ENCODE measurements at places on chromosomes 6 and 20.
A peak's percentile ranks its signal among the peaks of the same experiment; 100 is the strongest.

GRCh38 chr20:32019156-32019510 lies 8.9 kb downstream of the CCM2L start:
- no peak for DNase-seq

- DNase-seq, result peak; percentile 79
These were observed 48.7 kb downstream of the TMEM242 start for GRCh38 chr6:157274471-157275226.

- DNase-seq, result no peak
These were observed 40.4 kb downstream of the FAM184A start for GRCh38 chr6:119037941-119038623.

DNA sequence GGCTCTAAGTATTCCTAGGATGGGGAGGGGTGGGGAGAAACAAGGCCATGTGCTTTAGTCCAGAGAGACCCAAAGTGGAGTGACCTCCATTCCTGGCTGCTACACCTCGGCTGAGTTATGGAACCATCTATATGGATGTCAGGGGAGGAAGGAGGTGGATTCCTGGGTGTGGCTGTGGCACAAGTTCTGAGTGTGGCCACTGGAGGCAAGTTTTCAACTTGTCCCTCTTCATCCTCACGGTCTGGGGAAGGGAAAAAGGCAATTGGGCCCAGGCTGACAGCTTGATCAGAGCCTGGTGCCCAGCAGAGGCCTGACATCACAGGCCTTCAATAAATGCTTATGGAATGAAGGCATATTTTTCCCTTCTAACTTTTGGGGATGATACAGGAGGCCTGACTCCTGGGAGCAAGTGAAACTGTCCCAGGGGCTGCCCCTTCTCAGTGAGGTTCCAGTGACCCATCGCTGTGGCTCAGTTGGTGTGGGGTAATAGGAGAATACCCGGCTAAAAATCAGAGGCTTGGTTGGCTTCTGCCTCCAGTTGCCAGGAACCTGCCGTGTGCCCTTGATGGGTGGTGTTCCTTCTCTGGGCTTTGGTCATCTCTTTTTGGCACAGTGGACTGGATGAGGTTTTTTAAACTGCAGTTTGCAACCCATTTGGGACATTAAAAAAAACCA lies 1.8 kb upstream of the ITPR3 start:
- DNase-seq, result no peak

DNA sequence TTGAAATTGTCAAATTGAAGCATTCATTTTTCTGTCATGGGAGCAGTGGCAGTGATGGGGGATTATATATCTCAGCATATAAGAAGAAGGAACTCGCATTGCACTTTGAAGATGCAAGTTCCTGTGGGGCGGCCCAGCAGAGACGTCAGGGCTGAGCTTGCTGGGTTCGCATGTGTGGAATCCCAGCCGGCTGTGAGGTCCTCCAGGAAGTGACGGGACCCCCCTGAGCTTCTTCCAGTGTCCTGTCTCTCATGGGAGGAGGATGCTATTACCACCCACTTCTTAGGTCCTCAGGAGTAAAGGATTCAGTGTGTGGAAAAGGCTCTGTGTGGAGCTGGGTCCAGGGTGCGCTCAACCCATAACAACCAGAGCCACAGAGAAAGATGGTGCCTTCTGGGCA lies 201.2 kb downstream of the CDH4 start:
- no peak for DNase-seq

DNA sequence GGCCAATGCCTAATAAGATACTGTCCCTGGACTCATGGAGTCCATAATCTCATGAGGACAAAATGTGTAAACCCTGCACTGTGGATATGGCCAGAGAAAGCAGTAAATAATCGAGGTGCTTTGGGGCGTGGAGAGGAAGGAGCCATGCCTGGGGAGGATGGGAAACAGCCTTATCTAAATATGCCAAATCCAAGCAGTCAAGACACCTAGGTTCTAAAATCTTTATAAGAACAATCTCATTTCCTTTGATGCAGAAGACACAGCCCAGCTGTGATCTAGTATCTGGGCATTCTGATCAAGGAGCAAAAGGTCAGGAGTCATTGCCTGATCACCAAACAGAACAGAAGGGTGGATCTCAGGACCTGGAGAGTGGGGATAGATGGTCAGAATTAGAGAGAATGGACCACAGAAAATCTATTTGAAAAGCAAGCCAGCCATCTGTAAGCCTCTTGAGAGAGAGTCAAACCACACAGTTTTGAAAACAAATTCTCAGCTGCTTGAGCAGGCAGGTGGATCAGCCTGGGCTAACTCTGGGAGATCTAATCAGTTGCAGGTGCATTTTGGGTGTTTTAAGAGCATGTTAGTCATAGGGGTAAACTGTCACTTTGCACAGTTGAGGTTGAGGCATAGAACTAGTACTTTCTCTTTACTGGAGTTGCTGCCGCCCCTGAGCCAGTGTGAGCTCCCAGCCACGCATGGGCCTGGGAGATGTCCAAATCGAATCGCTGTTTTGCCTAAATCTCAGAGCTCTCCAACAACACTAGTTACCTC lies 130.8 kb upstream of the TNFAIP3 start:
- peak; percentile 40 for DNase-seq

GRCh38 chr6:69232911-69233448 lies 563.8 kb downstream of the LMBRD1 start:
- DNase-seq, result peak; percentile 9

DNA sequence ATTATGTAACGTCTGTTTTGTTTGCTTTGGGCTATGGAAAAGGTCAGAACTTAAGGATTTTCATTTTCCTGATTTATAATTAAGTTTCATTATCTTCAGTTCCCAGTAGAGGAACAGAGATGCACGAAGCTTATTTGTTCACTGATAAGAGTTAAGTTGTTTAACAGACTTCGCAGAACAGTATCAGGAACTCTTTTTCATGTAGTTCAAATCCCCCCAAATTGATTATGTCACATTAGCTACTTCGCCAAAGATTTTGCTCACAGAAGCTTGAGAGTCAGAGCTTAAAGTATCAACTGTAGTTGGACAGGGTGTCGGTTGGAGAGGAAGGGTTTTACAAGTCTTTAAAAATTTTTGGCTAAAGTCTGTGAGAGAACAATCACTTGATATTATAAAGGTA lies 43.4 kb downstream of the ZHX3 start:
- DNase-seq, result no peak

GRCh38 chr6:45386501-45386900 lies 8.8 kb upstream of the SUPT3H start:
- no peak for DNase-seq

DNA sequence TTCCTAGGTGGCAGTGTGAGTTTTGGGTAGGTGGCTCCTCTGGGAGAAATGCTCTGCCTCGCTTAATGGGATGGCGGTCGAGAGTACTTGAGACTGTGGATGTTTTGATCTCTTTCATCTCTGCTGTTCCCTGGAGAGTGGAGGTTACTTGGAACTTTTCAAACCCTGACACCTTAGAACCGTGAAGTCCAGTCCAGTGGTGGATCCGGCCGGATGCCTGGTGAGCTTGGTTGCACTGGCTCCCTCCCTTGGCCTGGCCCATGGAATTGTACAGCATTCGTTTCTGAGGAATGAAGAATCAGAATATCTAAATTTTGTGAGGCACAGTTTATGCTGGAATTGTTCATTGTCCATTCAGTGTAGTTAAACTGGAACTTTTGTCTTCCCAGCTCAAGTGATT lies 51.0 kb downstream of the CSE1L start:
- DNase-seq, result no peak

GRCh38 chr20:14406495-14406894 lies 69.1 kb upstream of the FLRT3 start:
- no peak for DNase-seq

- DNase-seq, result no peak
These were observed 112.2 kb upstream of the PDE7B start for GRCh38 chr6:135739288-135739687.

GRCh38 chr6:44432726-44433125 lies 45.2 kb downstream of the CDC5L start:
- DNase-seq, result no peak

DNA sequence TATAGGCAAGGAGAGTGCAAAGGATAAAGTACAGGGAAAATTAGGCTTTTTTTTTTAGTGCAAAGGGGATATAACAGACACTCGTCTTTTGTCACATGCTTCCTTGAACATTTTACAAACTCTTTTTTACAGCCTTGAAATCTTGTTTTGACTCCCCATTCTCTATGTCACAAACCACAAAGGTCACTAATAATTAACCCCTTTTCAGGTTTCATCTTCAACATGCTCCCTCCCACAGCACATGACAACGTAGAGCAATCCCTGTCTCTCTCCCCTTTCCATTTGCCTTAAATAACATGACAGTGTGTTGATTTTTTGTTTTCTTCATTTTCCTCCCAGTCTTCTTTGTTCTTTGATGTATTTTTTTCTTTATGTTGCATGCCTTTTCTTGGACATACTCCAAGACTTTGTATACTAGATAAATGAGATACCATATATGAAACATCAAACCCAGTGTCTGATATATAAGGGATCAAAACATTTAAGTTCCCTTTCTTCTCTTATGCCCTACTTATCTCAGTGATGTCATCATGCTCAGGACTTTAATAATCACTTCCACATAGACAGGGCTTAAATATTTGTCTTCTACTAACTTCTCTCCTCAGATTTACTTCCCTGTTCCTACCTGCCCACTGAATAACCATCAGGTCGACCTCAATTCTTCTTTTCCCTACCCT lies 378.7 kb upstream of the HSF2 start:
- DNase-seq, result no peak

GRCh38 chr6:20877008-20877937 lies 343.0 kb downstream of the CDKAL1 start:
- DNase-seq, result no peak

DNA sequence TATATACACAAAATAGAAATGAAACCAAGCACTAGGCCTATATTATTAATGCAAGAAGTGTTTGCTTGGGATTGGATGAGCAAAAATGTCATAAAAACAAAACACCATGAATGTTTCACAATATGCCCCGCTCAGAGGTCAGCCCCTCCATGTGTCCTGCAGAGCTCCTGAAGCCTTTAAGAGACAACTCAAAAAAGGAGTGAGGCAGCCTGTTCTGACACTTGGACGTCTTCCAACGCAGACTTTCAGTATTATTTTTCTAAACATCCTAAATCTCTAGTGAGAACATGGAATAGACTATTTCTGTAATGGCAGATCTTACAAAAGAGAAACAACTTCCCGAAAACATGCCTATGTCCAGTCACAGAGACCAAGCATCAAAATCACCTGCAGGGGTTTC lies 322.6 kb downstream of the PRKN start:
- no peak for DNase-seq

DNA sequence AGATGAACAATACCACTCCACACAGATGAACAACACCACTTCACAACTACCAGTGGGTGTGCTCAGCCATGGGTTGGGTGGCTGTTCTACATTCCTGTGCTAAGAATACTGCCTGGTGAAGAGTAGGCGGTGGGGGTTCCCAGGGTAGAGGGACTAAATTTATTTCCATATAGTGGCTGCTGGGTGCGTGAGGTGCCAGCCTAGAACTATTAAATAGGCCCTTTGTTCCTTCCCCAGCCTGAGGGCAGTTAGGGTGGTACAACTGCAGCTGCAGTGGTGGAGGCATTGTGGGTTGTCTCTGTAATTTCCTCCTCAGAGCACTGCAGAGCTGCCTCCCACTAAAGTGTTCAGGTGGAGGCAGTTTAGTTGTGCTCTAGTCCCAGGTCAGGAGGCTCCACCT lies 618.4 kb downstream of the MMUT start:
- DNase-seq, result no peak

GRCh38 chr6:154353626-154354025 lies 3.0 kb downstream of the IPCEF1 start:
- no peak for DNase-seq

GRCh38 chr20:59604741-59605600 lies 631 bp downstream of the PHACTR3 start:
- DNase-seq, result no peak

GRCh38 chr6:147060636-147061035 lies 143.6 kb upstream of the STXBP5 start:
- DNase-seq, result no peak

- no peak for DNase-seq
These were observed 354.9 kb downstream of the TFAP2A start for GRCh38 chr6:10060004-10060403.

- DNase-seq, result no peak
These were observed 635 bp downstream of the FLOT1 start for GRCh38 chr6:30741789-30742315.

DNA sequence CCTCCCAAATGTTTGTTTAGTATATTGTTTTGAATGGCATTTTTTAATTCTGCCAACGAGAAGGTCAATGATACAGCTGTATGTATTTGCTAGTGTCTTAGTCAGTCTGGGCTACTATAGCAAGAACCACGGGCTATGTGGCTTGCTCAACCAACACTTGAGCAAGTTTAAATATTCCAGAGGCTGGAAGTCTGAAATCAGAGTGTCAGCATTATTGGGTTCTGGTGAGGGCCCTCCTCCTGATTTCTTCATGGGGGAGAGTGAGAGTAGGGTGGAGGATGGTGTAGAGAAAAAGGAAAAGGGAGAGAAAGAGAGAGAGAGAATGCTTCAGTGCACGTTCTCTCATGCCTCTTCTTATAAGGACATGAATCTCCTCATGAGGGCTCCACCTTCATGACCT lies 144.6 kb downstream of the TSHZ2 start:
- no peak for DNase-seq

- no peak for DNase-seq
These were observed 17.1 kb upstream of the MMP9 start for GRCh38 chr20:45991616-45992015.

- no peak for DNase-seq
These were observed 63.2 kb upstream of the TMEM181 start for GRCh38 chr6:158496700-158497099.

- DNase-seq, result no peak
These were observed 34.1 kb downstream of the SLC2A4RG start for GRCh38 chr20:63773571-63774241.

GRCh38 chr6:104957301-104958177 lies 632 bp downstream of the LIN28B start:
- no peak for DNase-seq

DNA sequence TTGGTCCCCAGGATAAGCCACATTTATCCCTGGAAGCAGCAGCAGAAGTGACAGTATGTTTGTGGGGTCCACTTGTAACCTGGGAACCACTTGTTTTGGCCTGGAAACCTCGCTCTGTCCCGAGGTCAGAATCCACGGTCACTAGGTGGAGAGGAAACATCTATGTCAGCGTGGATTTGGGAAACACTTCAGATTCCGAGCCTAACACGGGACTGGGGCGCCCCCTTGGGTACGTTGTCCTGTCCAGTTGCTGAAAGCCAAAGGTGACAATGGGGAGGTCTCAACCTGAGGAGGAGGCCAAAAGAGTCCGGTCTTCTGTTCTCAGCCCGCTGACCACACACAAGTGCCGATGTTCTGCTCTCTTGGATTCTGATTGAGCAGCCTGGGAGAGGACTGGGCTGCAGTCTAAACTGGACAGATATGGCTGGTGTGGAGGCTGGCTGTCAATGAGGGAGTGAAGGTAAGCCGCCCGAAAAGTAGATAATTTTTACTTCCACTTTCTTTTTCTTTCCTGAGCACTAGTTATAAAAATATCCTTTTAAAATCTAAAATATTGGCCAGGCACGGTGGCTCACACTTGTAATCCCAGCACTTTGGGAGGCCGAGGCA lies 4.9 kb upstream of the ZFP57 start:
- no peak for DNase-seq
